ENCODE measurements at places on chromosomes 1 and 21.

- no peak for DNase-seq
Observed at GRCh38 chr1:47399846-47400155, 16.3 kb upstream of the FOXE3 start.

GRCh38 chr21:16537501-16537900 is 807.7 kb downstream of the USP25 start:
- no peak for DNase-seq

DNA sequence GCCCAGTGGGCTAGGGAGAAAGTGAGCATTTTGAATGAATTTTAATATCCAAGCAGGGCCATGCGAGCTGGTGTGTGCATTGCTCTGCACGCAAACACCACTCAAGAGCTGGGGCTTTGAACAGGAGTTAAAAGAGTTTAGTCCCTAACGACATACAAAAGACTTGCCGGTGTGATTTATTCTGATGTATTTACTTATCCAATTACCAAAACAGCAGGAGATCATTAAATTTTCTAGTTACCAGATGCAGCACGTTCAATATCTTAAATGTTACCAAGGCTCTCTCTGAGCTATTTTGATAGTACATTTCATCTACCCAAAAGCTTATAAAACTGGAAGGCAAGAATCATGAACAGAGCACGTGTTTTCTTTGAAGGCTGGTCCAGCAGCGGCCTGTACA is 30.0 kb upstream of the DMRTA2 start:
- no peak for DNase-seq

- no peak for DNase-seq
Observed at GRCh38 chr1:44301442-44301841, 53.6 kb downstream of the ERI3 start.

DNA sequence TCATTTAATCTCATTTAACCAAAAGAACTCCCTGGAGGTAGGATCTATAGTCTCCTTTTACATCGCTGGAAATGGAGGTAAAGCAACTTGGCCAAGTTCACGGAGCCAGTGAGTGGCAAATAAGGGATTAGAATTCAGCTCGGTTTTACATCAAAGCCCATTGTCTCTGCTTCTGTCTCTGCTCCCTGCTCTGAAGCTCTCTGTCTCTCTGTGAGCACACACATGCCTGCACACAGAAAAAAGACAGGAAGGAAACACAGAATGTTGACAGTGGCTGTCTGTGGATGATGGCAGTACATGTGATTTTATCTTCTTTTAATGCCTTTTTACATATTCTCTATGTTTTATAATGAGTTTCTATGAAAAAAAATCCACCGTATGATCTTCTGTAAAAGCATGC is 8.9 kb upstream of the DHRS3 start:
- no peak for DNase-seq

GRCh38 chr1:8340448-8340847 is 22.5 kb downstream of the SLC45A1 start:
- no peak for DNase-seq

DNA sequence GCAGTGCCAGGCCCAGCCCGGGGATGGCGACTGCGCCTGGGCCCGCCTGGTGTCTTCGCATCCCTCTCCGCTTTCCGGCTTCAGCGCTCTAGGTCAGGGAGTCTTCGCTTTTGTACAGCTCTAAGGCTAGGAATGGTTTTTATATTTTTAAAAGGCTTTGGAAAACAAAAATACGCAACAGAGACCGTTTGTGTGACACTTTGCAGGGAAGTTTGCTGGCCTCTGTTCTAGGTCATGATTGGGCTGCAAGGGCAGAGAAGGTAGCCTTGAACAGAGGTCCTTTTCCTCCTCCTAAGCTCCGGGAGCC is 719 bp downstream of the SOD1 start:
- no peak for DNase-seq

DNA sequence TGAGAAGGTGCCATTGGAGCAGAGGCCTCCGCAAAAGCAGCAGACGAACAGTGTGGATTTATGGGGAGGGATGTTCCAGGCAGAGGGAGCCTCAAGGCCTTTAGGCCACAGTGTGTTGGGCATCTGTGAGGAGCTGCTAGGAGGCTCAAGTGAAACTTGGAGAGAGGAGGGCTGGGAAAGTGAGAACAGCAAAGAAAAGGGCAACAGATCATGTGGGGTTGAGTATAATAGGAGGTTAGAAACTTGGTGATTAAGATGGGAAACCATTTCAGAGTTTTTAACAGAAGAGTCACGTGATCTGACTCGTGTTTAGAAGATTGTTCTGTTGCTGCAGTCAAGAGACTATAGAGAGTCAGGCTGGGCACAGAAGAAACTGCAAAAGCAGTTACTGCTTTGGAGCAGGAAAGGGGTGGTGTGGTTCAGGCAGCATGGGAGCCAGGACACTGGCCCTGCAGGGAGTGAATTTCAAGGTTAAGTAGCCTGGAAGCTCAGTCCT is 277.0 kb downstream of the DISC1 start:
- no peak for DNase-seq

GRCh38 chr1:50968821-50969610 is 1.0 kb upstream of the CDKN2C start:
- DNase-seq: no peak

DNA sequence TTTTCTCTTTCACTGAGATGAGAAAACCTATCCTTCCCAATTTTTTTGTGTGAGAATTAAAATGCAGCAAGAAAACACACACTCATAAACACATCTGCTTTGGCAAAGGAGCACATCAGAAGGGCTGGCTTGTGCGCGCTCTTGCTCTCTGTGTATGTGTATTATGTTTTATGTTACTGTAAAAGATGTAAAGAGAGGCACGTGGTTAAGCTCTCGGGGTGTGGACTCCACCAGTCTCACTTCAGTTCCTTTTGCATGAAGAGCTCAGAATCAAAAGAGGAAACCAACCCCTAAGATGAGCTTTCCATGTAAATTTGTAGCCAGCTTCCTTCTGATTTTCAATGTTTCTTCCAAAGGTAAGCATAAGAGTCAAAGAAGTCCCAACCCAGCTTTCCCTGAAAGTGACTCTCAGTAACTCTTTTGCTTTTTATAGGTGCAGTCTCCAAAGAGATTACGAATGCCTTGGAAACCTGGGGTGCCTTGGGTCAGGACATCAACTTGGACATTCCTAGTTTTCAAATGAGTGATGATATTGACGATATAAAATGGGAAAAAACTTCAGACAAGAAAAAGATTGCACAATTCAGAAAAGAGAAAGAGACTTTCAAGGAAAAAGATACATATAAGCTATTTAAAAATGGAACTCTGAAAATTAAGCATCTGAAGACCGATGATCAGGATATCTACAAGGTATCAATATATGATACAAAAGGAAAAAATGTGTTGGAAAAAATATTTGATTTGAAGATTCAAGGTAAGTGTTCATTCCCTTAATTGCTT is at the start of gene CD2:
TSS of gene CD2 (plus strand) at position 233 of the 780 bp plus-strand sequence. CDS start at position 296, 63 bp downstream.
- DNase-seq: no peak

DNA sequence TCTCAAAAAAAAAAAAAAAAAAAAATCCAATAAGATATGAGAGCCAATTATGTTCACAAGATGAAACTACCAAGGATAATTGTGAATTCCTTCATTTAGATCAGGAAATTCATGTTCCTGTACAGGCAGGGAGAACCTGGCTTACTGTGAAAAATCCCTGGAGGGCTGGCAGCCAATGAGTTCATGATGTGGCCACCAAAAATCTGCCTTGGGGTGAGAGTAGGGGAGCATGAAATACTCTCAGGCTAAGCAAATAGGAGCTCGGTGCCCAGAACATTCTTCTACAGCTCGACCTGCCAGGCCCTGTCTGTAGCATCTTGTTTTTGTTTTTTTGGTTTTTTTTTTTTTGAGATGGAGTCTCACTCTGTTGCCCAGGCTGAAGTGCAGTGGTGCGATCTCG is 50.1 kb downstream of the PIK3CD start:
- no peak for DNase-seq

GRCh38 chr21:34603710-34604057 is 11.2 kb downstream of the RCAN1 start:
- DNase-seq: no peak

GRCh38 chr21:22609802-22610201 is 1611.6 kb downstream of the NCAM2 start:
- no peak for DNase-seq

DNA sequence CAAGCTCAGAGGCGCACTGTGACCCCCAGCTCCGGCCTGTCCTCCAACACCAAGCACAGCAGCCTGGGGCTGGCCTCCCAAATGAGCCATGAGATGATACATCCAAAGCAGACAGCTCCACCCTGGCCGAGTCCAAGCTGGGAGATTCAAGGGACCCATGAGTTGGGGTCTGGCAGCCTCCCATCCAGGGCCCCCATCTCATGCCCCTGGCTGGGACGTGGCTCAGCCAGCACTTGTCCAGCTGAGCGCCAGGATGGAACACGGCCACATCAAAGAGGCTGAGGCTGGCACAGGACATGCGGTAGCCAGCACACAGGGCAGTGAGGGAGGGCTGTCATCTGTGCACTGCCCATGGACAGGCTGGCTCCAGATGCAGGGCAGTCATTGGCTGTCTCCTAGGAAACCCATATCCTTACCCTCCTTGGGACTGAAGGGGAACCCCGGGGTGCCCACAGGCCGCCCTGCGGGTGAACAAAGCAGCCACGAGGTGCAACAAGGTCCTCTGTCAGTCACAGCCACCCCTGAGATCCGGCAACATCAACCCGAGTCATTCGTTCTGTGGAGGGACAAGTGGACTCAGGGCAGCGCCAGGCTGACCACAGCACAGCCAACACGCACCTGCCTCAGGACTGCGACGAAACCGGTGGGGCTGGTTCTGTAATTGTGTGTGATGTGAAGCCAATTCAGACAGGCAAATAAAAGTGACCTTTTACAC is 29.1 kb downstream of the SLC19A1 start:
- DNase-seq: no peak

- no peak for DNase-seq
Observed at GRCh38 chr1:172941945-172942344, 108.8 kb downstream of the TNFSF18 start.

GRCh38 chr1:203586496-203587081 is 40.0 kb upstream of the ATP2B4 start:
- DNase-seq: no peak

GRCh38 chr1:1899266-1899966 is 8.5 kb upstream of the GNB1 start:
- no peak for DNase-seq

- no peak for DNase-seq
Observed at GRCh38 chr1:197706601-197707000, 68.7 kb downstream of the DENND1B start.

DNA sequence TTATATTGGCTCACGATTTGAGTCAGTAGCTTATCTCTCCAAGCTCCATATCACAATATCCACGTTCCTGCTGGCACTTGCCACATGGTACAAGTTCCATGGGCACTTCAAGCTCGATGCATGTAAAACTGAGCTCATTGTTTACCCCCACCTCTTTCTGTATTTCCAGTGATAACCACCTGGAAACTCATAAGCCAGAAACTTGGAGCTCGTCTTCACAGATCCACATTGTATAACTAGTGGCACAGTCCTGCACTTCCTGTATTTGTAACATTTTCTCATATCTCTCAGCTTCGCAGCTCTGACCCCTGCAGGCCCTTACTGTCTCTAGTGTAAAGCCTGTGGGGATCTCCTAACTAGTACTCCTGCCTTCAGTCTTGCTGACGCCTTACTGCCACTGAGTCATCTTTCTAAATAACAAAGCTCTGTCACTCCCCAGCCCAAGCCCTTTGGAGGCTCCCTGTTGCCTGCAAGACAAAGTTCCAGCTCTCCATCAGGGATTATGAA is 6.5 kb upstream of the C2CD4D start:
- DNase-seq: peak; percentile 51

DNA sequence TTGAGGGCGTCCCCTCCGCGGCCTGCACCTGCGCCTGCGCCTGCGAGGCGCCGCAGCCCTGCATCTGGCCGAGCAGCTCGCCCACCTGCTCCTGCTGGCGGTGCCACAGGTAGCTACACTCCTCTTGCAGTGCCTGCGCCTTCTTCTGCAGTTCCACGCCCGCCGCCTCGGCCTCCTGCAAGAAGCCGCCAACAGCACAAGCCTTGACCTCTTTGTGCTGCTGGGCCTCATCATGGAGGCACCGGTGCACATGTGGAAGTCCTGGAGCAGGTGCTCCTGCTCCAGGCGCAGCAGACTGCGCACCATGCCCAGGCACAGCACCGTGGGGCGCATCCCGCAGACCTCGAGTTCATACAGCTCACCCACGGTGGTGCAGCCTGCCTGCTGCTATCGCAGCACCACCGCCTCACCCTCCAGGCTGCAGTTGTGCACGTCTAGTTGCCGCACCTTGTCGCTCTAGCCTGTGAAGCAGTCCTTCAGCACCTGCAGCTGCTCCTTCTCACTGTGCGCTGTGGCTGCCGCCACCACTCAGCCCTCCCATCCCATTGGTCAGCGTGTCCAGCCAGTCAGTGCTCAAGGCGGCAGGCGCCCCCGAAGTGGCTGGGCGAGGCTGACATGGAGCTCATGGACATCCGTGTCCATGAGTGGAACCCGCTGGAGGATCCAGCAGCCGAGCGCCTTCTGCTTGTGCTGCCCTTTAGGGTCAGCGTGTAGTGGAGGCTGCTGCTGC is 12.2 kb upstream of the CD2 start:
- no peak for DNase-seq

GRCh38 chr1:226939438-226940028 is 561 bp upstream of the COQ8A start:
- no peak for DNase-seq

- no peak for DNase-seq
Observed at GRCh38 chr1:206722751-206723461, 38.2 kb downstream of the MAPKAPK2 start.

DNA sequence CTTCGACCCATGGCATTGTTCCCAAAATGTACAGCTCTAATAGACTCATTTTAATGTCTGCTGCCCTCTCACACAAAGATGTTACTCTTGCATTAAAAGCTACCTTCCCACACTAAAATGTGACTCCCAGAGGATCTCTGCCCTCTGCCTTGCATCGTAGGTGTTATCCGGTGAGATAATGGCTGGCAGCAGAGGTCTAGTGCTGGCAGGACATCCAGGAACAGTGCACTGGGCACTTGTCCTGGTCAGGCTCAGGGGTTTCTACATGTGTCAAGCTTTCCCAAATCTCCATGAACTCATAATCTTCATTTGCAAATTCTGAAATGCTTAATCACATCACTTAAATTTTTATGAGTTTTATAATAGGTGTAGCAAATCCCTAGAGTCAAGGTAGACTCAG is 310.6 kb downstream of the LRRIQ3 start:
- DNase-seq: no peak

Measured in amniotic epithelial cell (primary cell).